ENCODE measurements at places on chromosomes 2 and 18.

DNA sequence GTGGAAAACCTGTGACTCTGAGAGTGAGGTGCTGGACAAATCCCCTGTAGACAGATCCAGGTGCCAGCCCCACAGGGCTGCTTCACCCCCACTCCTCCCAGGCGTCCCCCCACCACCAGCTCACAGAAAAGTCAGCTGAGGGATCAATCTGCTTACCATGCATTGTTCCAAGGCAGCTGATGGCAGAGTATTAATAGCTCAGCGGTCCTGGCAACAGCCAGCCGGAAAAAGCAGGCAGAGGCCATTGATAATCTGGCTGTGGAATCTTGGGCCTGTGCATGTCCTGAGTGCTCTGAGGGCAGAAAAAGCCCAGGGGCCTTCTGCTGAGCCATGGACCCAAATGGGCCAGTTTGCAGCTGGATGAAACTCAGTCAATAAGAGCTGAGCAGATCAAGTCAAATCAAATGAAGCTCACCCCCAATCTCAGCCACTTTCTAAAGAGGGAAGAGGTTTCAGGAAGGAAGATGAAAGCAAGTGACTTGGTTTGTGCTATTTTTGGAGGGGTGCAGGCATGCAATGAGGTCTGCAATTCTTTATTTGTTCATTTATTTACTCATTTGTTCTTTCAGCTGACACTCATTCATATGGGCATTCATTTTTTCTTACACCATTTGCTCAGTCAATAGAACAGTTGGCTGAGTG lies 63.4 kb downstream of the GYPC start:
- no peak for DNase-seq

DNA sequence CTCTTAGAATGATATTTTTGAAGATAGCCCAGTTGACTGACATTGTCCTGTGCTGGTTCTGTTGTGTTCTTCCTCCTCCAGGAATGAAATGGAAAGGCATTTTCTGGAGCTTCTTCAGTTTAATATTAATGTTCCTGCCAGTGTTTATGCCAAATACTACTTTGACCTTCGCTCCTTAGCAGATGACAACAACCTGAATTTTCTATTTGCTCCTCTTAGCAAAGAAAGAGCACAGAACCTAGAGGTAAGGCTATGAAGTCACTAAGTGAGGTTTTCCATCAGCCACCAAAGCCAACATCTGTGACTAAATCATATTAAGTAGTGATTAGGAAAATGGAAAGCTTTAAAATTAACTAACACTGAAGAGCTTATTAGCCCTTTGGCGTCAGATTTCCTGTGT lies 18.8 kb downstream of the FZD5 start:
- DNase-seq: no peak

DNA sequence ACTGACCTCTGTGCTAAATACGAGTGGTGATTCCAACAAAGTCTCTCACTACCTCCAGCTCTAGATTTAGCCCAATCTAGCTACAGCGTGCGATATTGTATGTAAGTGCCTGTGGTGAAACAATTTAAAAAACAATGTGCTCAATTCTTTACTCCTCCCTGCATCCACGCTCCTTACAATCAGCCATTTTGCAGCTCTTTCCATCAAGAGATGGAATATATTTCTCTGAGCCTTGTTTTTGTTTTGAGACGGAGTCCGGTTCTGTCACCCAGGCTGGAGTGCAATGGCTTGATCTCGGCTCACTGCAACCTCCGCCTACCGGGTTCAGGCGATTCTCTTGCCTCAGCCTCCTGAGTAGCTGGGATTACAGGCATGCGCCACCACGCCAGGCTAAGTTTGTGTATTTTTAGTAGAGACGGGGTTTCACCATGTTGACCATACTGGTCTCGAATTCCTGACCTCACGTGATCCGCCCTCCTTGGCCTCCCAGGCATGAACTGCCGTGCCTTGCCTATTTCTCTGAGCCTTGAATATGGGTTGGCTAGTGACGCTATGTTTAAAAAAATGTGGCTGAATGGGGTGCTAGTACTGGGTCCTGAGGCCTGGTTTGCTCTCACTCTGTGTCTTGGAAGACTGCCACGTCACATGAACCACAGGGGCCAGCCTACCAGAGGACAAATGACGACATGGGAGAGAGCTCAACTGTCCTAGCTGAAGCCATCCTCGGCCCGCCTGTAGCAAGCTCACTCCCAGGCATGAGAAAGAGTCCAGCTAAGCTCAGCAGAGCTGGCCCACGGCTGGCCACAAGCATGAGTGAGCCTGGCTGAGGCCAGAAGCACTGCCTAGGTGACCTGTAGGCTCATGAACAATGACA lies 14.8 kb downstream of the WDFY1 start:
- DNase-seq: peak; percentile 73

- DNase-seq: no peak
Observed at GRCh38 chr18:48552130-48552529, 13.3 kb downstream of the CTIF start.

DNA sequence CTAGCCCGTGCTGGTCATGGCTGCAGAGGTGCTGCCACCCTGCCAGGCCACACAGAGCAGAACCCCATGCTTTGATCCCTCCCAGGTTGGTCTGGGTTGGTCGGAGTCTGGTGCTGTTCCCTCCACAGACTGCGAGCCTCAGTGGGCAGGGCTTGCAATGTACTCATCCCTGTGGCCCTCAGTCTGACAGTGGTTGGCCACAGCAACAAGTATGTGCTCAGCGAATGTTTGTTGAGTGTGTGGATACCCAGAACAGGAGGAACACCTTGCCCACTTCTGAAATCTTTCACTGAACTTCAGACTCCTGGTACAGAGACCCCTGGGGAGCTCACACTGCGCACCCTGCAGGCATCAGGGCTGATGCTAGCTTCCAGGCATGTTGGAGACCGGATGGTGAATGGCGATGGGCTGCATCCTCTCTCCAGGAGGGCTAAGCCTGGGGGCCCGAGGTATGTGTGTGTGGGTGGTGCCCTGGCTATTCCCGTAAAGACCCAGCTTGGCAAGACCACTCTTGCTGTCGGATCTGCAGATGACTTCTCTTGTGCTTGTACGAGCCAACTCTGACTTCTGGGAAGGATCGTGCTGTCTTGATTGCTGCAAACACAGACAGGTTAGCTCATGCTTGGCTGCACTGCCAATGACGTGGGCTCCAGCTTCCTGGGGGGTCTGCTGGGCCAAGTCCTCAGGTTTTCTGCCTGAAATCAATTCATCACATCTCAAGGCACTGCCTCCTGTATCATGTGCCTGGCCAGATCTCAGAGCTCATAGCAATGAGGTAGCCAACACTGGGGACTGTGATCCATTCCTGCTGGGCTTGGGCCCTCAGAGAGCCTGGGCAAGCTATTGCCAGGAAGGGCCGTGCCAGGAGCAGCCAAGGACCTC lies 43.7 kb downstream of the RHOB start:
- DNase-seq: no peak

DNA sequence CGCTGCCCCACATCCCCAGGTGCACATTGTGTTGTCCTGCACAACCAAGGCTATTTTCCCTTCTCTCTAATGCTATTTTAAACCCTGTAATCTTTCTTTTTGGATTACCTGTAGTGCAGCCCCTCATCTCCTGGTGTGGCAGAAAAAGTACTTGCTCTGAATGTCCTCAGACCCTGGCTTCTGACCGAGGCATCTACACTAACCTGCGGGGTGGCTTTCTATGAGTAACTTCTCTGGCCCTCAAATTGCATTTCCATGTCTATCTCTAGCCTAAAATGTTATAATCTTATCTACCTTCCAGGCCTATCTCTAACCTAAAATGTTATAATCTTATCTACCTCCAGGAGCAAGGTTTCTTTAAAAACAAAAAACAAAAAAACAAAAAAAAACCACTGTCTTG lies 18.2 kb upstream of the SP5 start:
- DNase-seq: no peak

GRCh38 chr18:77110936-77111335 lies 21.6 kb downstream of the MBP start:
- DNase-seq: peak; percentile 16

DNA sequence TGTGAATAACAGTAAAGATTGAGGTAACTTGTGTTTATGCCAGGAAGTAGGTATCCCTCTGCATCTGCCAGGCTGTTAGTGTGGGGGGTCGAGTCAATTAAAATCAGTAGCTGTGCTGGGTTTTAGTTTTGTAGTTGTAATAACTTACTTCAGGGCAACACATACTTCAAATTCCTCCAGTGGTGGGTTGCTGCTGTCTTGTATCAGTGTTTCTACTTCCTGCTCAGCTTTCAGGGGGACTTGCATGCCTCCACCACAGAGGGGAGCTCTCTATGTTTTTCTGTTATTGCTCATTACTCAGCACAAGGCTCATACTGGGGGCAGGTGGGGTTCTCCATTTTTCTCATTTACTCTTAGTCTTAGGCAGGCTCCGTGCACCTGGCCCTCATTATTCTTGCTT lies 136.8 kb downstream of the CAPN13 start:
- DNase-seq: no peak

- DNase-seq: no peak
Observed at GRCh38 chr2:230234845-230235244, 9.3 kb downstream of the SP140 start.

DNA sequence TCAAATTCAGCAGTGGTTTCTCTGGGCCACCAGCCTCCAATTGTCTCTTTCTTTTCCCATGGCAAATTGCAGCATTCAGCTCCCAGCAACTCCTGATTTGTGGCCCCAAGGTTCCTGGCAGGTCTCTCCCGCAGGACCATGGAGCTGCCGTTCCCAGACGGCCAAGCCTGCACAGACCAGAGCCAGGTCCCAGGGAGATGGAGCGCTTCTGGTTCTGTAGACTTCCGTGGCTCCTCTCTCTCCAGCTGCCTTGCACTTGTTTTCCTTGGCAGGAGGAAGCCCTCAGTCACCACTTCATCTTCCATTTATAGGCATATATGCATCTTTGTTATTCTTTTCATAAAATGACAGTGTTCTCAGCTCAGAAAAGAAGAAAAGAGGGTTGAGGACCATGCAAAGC lies 21.7 kb downstream of the TNP1 start:
- DNase-seq: no peak

DNA sequence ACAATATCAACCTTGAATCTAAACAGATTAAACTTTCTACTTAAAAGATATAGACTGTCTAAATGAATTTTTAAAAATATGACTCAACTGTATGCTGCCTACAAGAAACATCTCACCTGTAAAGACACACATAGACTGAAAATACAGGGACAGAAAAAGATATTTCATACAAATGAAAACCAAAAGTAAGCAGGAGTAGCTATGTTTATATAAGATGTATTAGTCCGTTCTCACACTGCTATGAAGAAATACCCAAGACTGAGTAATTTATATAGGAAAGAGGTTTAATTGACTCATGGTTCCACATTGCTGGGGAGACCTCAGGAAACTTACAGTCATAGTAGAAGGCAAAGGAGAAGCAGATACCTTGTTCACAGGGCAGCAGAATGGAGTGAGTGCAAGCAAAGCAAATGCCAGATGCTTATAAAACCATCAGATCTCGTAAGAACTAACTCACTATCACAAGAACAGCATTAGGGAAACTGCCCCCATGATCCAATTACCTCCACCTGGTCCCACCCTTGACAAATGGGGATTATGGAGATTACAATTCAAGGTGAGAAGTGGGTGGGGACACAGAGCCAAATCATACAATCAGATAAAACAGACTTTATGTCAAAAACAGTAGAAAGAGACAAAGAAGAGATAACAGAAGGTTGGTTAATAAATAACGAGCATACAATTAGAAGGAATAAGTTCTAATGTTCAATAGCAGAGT lies 214.4 kb upstream of the SLC39A10 start:
- no peak for DNase-seq

DNA sequence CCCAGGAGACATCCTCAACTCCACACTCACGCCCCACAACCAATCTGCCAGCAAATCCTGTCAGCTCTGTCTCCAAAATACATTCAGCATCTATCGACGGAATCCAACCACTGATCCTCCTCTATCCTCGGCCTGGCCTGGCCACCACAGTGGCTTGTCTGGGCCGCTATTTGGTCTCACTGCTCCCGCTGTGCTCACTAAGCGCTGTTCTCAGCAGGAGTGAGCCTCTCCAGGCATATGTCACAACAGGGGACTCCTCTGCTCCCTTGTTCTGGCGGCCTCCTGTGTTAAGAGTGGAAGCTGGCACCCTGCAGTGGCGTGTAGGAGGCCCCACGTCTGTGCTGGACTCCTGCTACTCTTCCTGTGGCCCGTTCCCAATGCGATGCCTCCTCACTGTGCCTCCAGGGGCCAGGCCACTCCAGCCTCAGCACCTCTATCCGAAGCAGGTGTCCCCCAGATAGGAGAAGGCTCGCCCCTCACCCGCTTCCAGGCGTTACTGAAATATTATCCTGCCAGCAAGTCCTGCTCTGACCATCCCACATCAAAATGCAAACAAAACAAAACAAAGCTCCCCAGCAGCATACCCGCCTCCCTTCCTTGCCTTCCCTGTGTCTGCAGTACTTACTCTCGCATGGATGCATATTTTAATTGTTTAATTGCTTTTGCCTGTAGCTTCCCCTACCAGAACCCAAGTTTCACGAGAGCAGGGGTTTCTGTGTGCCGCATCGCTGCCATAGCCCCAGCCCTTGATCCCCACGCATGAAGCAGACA lies 39.9 kb downstream of the CENPO start:
- no peak for DNase-seq

DNA sequence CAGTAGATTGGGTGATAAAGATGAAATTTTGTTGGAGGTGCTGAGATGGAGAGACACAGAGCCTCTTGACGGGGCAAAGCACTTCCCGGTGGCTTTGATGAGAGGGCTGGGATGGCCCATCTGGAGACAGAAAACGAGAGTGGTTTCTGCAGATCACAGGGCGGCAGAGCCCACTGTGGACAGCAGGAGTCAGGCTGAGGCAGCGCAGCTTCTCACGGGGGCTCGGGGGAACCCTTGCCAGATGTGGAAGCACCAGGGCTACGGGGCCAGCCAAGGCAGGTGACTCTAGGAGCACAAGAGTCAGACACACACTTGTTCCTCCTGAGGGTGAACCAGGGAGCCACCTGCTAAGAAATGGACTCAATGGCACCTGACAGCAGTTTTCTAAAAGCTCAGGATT lies 78.5 kb downstream of the TPO start:
- no peak for DNase-seq

DNA sequence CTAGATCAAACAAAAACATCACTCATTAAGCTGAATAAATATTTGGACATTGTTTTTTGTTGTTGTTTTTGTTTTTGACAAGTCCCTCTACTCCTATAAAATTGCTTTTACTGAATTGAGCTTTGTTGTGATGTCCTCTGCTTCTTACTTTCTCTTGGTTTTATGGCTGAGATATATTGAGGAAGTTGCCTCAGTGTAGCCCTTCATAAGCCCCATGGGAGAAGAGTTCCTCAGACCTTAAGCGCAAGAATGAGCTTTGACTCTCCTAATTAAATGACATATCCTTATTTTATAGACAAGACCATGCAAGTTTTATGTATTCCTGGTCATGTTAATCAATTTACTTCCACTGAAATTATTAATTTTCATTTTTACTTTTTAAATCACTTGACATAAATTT lies 54.9 kb downstream of the CERKL start:
- no peak for DNase-seq

DNA sequence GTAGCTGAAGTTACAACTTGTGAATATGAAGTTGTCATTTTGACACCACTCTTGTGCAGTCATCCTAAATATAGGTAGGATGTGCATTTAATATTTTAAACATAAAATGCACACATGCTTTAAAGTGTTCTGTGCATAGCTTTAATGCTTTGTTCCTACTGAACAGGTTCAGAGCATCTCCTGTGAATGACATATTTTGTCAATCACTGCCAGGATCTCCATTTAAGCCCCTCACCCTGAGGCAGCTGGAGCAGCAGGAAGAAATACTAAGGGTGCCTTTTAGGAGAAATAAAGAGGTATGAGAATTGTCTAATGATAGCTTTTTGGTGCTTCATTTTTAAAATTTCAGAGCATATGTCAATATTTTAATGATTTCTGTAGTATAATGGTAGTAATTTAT lies 14.7 kb downstream of the ERLEC1 start:
- DNase-seq: no peak

- no peak for DNase-seq
Observed at GRCh38 chr18:9474108-9474982, 968 bp upstream of the RALBP1 start.
